ENCODE measurements at places on chromosomes 3 and 15.

GRCh38 chr3:189458528-189458927 is 172.7 kb upstream of the TP63 start:
- DNase-seq = no peak

- no peak for DNase-seq
These were observed 50.9 kb upstream of the NPHP3 start for GRCh38 chr3:132773071-132773619.

- DNase-seq = no peak
These were observed 33.3 kb upstream of the BLM start for GRCh38 chr15:90683876-90684275.

- no peak for DNase-seq
These were observed 68.9 kb upstream of the GAP43 start for GRCh38 chr3:115554487-115554807.

GRCh38 chr3:186105543-186105942 is 3.3 kb downstream of the ETV5 start:
- DNase-seq = no peak

DNA sequence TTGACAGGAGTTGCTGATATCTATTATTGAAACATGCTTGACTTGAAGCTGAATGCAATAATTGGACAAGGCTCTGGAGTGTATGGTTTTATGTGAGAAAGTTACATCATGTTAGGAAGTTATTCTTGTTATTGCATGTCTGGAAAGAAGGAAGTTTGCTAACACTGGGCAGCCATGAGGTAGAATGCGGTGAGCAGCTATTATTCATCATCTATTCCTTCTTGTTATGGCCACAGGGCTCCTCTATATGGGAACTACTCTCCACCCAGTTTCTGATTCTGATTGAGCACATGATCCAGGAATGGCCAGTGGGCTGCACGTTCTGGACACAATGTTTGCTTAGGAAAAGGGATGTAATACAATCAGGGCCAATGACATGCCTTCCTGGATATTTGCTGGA is 37.8 kb upstream of the SCN5A start:
- DNase-seq = no peak

Measured in NCI-H187 treated with DMSO at 0.1 percent for 48 hours (cell line).